COR-L47 (cell line): ENCODE measurements at places on chromosomes 12 and 14.
A peak's percentile ranks its signal among the peaks of the same experiment; 100 is the strongest.

GRCh38 chr12:33654313-33654712 is 214.7 kb upstream of the SYT10 start:
- DNase-seq, result no peak

GRCh38 chr12:100141998-100142850 is 450 bp downstream of the BLTP3B start:
- peak; percentile 38 for DNase-seq

DNA sequence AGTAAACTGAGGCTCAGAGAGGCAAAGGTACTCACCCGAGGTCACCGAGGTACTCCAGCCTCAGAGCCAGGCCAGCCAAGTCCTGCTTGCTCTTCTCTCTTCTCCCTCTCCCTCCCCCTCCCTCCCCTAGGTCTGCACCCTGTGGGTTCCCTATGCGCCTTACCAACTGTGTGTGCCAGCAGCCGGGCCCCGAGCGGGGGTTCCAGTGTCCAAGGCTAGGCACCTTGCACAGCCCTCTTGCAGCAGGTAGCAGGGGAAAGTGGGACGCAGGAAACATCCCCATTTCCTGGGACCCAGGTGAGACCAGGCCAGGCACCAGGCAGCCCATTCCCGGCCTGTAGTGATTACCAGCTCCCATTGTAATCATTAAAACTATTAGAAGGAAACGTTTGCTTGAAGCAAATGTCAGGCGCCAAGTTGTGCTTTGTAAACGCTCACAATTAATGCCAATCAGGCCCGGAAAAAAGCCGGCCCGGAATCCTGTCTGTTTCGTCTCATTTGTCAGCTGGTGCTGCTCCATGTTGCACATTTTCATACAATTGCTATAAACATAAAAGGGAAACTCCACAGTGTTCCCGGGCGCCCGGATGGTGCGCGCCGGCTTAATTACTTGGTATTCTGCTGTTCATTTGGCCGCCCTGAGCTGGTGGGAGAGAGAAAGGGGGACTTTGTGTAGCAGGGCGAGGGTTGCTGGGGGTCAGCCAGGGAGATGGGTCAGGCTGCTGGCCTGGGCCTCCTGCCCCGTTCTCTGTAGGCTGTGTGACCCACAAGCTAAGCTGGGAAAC is 11.9 kb downstream of the FAM222A start:
- DNase-seq, result no peak

DNA sequence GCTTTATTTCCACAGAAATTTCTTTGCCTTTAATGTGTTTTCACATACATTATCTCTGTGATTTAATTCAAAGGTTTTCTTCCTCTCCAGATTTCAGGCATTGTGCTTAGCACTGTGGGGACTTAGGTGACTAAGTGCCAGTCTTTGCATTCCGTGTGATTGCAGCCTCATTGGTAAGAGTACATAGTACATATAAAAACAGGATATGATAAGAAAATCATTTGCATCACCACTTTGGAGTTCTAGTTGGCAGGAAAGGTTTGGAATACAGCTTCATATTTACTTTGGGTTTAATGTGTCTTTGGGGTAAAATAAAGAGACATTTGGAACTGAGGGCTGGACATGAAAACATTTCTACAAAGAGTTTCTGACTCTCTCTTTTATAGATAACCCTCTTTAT is 37.8 kb upstream of the C12orf75 start:
- DNase-seq, result no peak

GRCh38 chr12:26101763-26102162 is 23.1 kb downstream of the BHLHE41 start:
- no peak for DNase-seq

DNA sequence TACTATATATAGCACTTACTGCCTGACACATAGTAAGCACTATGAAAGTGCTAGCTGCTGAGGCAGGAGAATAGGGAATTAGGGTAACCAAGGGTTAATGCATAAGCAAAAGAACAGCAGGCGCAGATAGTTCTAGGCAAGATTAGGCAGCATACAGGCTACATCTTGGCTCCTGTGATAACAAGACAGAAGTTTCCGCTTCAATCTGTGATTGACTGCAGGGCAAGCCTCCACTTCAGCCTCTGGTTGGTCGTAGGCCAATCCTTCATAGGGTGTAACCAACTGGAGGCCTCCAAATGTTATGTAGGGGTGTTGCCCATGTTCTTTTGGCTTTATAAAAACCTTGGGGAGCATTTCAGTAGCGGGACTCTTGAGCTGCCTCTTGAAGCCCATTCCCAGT is 46.9 kb downstream of the KLHL28 start:
- DNase-seq, result no peak

GRCh38 chr12:14689996-14690395 is 6.4 kb downstream of the GUCY2C start:
- DNase-seq, result no peak

DNA sequence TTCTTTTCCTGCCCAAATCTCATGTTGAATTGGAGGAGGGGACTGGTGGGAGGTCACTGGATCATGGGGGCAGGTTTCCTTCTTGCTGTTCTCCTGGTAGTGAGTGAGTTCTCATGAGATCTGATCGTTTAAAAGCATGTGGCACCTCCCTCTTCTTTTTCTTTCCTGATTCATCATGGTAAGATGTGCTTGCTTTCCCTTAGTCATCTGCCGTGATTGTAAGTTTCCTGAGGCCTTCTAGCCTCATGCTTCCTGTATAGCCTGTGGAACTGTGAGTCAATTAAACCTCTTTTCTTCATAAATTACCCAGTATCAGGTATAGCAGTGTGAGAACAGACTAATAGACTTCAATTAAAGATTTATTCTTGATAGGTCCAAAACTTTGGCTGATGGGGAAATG is 83.5 kb downstream of the CAND1 start:
- DNase-seq, result no peak

DNA sequence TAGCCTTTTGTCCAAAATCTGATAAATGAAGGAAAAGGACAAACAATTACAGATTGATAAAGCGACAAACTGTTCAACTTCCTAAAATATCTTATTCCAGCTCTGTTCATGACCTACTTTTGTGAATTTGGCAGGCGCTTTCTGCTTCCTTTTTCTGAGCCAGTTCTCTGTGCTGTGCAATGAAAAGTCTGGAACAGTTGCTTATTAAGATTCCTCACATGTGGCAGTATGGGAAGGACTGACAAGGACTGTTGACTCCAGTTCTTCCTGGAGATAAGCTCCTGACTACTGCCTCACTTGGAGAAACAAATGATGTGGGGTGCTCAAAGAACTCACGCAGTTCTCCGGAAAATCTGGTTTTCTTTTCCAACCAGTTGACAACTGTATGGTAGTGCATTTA is 58.3 kb upstream of the ANP32D start:
- DNase-seq, result no peak

DNA sequence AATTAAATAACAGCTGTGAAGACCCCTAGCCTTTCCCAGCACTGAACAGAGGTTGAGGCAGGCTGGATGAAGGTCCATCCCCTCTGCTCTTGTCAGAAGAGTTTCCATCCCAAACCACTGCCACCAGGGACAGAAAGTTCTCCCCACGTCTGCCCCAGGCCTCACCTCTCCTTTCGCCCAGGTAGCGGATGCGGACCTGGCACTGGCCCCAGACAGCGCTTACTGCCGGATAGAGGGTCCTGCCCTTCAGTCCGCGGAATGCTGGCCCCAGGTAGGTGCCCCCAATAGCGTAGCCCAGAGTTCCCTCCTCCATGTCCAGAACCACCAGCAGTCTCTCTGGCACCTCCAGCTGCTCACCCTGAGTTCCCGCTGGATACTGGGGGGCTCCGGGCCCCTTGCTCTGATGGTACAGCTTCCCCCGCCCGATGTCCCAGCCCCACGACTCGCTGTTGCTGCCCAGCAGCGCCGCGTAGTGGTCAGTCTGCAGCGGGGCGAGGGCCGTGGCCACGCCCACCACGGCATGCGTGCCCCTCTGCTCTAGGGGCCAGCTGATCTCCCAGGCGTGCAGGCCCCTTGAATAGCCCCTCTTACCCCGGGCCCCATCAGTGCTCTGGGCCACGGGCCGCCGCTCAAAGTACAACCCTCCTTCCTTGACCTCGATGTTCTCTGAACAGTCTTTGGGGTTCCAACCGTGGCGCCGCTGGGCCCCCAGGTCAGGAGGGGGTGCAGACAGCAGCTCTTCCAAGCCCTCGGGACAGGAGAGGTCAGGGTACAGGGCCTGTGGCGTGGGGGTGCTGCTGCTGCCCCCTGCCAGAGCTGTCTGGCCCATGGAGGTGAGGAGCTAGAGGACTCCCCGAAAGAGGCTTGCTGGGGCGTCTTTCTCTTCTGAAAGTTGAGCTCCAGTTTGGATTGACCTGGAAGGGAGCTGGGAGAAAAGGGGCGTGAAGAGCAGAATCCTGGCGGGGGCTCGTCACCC is 742 bp downstream of the SPSB2 start:
- DNase-seq, result peak; percentile 34

GRCh38 chr14:64060648-64061096 is 207.9 kb downstream of the SYNE2 start:
- no peak for DNase-seq

GRCh38 chr12:32002848-32003493 is 43.8 kb downstream of the RESF1 start:
- DNase-seq, result no peak

DNA sequence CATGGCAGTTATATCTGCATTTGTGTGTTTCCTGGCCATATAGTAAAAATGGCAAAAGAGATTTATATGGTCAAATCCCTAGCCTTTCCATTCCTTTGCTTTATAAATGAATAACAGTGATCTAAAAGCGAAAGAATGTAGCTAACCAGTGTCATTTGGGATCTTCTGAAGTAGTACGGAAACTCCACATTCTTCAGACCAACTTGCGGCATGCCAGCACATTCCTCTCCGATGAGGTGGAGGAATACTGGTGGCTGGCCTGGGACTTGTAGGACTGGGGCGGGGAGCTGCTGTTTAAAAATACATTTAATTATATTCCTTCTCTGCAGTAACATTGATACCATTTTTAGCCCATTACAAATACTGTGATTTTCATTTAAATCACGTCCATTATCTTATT is 85.3 kb downstream of the SAMD4A start:
- no peak for DNase-seq

- DNase-seq, result no peak
These were observed 199.7 kb downstream of the ANO2 start for GRCh38 chr12:5745251-5745888.

- DNase-seq, result no peak
These were observed 315.5 kb downstream of the SNAPC1 start for GRCh38 chr14:62077676-62078261.

GRCh38 chr12:50123203-50123602 is 11.2 kb downstream of the COX14 start:
- DNase-seq, result no peak

GRCh38 chr12:113247123-113248050 is 26.1 kb downstream of the TPCN1 start:
- DNase-seq, result no peak

GRCh38 chr12:69059465-69060457 is 126.8 kb upstream of the CPM start:
- no peak for DNase-seq

- DNase-seq, result no peak
These were observed 156.3 kb downstream of the RIMBP2 start for GRCh38 chr12:130559806-130560205.

DNA sequence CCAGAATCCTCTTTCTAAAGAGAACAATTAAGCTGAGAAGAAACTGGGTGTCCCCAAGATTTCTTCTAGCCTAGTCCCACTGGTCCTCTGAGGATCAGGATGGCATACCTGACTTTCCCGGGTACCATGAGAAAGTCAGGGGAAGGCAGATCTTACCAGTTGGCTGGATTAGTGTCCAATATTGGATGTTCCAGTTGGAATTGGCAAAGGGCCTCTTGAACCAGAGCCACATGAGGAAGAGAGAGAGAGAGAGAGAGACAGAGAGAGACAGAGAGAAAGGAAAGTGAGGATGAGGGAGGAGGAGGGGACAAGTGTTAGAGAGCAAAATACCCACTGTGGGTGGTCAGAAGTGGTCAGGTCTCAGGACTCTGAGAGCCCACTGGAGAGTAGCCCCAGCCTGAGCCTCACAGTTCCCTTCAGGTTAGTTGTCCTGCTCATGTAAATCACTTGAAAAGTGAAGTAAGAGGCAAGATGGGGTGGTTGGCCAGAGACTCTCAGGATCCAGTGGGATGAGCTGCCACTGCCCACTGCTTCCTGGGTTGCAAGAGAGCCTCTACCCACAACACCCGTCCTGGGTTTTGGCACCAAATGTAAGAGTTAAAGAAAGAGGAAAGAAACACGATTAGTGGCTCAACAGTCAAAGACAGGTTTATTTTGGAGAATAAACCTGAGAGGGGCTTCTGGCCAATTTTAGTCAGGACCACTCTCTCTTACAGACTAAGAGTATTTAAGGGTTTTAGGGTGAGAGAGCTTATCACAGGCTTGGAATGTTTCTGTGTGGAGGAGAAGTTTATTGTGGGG is 28.4 kb upstream of the A2M start:
- DNase-seq, result no peak

DNA sequence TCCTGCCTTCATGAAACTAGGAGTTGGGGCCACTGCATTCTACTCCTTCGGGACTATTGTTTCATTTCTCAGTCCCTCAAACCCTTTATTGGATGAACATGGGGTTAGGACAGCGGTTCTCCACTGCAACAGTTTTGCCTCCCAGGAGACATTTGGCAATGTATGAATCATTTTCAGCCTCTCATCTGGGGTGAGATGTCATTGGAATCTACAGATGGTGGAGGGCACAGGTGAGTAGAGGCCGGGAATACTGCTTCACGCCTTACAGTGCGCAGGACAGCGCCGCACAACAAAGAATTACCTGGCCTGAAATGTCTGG is 649 bp upstream of the GNPNAT1 start:
- DNase-seq, result no peak

GRCh38 chr12:70121562-70121961 is 121.7 kb upstream of the CNOT2 start:
- no peak for DNase-seq

DNA sequence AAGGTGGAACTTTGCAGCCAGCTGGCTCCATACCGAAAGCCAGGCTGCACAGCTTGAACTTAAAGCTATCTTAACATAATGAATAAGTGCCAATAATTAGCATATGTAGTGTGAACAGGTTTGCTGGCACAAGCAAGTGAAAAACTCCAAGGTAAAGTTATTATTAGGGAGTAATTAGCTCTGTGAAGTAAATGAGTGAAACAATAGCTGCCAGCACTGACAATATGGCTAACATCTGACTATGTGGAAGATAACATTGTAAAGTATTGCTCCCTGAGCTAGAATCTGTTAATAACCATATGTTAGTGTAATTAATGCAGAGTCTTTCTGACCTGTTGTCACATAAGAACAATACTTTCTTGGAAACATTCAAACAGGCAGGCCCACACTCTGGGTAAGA is 246.4 kb downstream of the SOX5 start:
- no peak for DNase-seq

- no peak for DNase-seq
These were observed 166.1 kb downstream of the PAWR start for GRCh38 chr12:79524507-79525148.

DNA sequence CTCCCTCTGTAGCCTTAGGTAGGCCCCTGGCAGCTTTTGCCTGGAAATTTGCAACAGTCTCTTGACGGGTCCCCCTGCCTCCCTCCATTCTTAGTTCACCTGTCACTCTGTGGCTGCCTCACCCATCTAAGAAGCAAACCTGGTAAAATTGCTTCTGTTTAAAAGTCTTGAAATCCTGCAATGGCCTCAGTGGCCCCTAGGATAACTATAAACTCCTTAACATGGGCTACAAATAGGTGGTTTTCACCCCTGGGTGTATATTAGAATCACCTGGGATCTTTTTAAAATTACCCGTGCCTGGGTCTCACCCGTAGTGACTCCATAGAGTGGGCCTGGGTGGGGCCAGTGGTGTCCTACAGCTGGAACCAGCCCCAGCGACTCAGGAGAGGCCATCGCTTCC is 332.7 kb downstream of the CACNA1C start:
- no peak for DNase-seq
